Peyer's patch (tissue), 4 donors: ENCODE measurements at places on chromosomes 16 and 17. TPM values are rescaled to one million over a fixed set of nuclear protein-coding genes. Genes with fewer than 3 reads are reported as not detected.

DNA sequence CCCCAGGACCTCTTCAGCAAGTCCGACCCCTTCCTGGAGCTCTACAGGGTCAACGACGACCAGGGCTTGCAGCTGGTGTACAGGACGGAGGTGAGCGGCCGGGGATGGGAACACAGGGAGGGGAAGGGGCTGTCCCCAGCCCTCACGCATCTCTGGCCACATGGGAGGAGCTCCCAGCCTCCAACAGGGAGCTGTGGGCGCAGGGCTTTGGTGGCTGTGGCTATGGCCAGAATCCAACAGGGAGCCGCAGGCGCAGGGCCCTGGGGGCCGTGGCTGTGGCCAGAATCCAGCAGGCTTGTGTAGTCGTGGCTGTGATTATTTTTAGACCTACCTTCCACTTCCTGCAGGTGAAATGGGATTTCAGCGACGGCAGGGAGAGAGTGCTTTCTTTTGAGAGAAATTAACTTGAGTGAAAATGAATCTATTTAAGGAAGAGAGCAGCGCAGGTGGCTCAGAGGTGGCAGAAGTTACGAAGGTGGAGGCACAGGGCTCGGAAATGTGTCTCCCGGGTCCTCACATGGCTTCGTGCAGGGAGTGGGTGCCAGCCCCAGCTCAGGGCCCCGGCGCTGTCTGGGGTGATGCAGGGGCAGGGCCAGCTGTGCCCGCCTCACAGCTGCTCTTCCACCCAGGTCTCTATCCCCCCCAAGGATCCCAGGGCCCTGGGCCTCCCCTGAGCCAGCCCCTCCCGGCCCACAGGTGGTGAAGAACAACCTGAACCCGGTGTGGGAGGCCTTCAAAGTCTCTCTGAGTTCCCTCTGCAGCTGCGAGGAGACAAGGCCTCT lies 9.4 kb downstream of the CPNE7 start:
- no peaks in the 10 kb centered on the region for H3K27me3 ChIP-seq
- H3K36me3 ChIP-seq, result no peaks in the 10 kb centered on the region
- no peak for DNase-seq
- H3K27ac ChIP-seq, result no peak overlapping the region
- H3K4me3 ChIP-seq, result no peak overlapping the region
- peaks cover 16% of the 10 kb centered on the region for H3K4me1 ChIP-seq

NDUFB10 gene
- 55.3 TPM for total RNA-seq

TSEN54 gene
- 83.0 TPM for total RNA-seq

DNA sequence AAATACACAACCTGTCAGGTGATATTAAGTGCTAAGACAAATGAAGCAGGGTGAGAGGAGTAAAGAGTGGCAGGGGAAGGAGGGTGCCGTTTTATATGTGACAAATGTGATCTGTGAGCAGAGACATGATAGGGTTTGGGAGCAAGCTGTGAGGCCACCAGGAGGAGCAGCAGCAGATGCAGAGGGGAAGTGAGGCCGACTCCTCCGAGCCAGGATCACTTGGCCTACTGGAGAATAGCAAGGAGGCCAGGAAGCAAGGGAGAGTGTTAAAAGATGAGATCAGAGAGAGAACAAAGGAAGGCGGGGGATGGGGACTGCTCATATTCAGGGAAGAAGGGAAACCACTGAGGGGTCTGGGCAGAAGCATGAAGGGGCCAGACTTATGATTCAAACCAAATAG lies 129.4 kb downstream of the TANGO6 start:
- H3K27ac ChIP-seq, result no peak overlapping the region
- H3K36me3 ChIP-seq, result peaks cover 9% of the 10 kb centered on the region
- H3K4me1 ChIP-seq, result no peaks in the 10 kb centered on the region
- no peaks in the 10 kb centered on the region for H3K27me3 ChIP-seq
- no peak for DNase-seq
- no peak overlapping the region for H3K4me3 ChIP-seq
